ENCODE measurements at places on chromosomes 6 and 20.
A peak's percentile ranks its signal among the peaks of the same experiment; 100 is the strongest.

DNA sequence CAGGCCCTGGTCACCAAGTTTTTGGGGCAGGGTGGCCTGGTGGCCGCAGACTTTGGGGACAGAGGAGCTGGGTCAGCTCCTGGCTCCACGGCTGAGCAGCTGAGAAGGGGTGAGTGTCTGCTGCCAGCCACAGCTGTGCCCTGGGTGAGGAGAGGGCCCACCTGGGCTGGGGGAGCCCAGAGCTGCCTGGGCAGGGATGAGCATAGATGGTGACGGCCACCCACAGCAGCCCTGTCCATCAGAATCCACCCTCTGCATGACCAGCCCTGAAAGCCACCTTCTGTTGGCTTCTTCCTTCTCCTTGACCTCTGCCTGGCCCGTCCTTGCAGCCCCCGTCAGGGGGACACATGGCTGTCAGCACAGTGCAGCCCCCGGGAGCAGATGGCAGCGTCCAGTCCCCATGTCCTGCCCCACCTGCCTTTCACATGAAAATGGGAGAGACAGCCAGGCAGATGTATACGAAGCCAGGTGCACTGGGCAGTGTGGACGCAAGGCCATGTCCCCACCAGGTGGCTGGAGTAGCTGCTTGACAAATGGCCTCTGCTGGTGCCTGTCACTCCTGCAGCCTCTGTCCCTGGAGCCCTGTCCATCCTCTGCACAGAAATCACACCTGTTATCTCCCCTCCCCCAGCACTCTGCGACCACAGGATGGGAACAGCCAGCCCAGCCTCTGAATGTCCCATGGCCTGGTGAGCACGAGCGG, 220.8 kb downstream of the PREX1 start:
- no peak for DNase-seq

DNA sequence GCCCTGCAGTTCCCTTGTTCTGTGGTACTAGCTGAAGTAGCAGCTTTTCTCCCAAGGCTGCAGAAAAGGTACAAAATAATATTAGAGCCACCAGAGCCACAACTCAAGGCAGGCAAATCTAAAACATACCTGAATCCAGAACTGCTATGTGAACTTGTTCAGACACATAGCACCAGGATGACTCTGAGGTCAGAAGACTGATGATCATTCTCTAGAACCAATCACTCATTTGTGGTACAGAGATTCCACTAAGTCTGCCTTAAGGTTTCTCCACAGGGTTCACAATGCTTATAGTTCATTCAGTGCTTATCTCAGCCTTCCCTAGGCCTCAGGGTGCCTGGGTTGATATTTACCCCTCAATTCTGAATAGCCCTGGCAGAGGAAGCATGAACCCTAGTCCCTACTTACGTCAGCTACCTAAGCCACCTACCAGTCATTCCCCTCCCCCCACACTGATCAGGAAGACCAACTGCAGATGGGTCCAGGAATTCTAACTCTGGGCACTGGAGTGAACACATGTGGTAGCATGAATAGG, 140.9 kb upstream of the MOCS1 start:
- DNase-seq, result no peak

DNA sequence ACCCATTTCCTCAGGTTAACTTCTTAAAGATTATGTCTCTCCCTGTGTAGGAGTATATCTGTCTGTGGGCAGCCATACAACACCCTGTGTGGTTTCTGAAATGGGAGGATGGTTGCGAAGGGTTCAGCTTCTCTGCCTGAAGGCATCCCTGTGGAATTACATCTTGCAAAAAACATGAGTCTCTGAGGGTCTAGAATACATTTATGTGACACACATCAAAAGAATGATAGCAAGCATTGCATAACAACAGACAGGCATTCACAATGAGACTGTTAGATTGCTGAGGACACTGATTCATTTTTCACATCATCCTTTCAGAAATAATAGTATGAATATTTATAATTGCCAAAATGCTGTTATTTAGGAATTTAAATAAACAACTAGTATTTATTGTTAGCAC, 670.9 kb downstream of the HTR1B start:
- no peak for DNase-seq

- DNase-seq, result no peak
Observed at GRCh38 chr20:50546729-50547314, 36.6 kb downstream of the PTPN1 start.

GRCh38 chr6:26003102-26003694, 40.6 kb downstream of the TRIM38 start:
- DNase-seq, result peak; percentile 2

GRCh38 chr6:148545901-148546300, 200.9 kb upstream of the UST start:
- DNase-seq, result no peak

DNA sequence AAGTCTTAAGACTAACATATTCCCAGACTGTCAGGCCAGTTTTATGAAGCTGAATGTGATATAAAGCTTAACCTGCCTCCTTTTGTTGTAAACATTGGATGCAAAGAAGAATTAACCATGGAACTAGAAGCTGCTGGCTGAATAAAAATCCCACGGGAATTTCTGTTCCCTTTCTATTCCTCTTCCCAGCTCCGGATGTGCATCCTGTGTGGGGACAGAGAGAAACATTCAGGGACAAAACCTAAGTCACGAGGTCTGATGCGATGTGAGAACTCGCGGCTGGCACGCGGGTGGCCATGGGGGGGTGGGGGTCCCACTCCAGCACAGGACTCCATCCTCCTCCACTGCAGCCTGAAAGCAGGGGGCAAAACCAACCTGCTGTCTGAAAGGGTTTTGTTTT, 32.2 kb downstream of the RAMACL start:
- peak; percentile 7 for DNase-seq
